Activated T-cell treated with anti-CD3 and anti-CD28 coated beads, Interleukin-2, amount 50 U/mL, for 4 hours (primary cell): ENCODE measurements at places on chromosomes 2 and 18.

GRCh38 chr2:152781175-152781574 lies 62.8 kb downstream of the ARL6IP6 start:
- DNase-seq: no peak

DNA sequence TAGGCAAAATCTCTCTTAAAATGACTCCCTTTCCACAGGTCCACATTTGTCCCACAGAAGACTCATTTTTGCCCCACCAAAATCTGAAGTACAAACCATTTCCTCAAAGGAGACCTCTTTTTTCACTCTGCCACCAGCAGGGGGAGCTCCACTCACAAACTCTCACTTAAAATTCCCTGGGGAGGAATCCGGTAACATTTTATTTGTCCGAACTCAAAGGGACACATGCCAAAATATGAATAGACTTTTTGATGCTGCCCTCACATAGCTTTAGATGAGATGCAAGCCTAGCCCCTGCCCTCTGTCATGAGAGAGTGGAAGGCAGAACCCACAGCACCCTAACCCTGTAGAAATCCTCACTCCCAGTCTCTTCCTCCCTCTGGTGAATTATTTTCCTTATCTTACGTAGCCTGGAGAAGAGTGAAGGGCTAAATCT lies 57.1 kb downstream of the RMDN2 start:
- peak; percentile 54 for DNase-seq

DNA sequence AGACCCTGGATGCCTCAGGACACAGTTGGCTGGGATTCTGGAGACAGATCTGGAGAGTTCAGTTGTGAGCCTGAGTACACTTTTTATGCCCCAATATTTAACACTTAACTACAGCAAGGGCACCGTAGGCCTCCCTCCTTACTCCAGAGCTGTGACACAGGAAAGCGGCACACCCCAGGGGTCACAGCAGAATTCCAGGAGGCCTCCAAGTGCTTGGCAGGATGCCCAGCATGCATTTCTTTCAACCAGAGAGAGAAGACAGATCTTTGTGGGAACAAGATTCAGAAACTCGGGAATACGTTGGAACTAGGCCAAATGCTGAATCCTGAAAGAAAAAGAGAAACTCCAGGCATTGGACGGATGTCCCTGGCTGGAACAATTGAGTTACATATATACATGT lies 199.2 kb upstream of the NT5C1B start:
- no peak for DNase-seq

DNA sequence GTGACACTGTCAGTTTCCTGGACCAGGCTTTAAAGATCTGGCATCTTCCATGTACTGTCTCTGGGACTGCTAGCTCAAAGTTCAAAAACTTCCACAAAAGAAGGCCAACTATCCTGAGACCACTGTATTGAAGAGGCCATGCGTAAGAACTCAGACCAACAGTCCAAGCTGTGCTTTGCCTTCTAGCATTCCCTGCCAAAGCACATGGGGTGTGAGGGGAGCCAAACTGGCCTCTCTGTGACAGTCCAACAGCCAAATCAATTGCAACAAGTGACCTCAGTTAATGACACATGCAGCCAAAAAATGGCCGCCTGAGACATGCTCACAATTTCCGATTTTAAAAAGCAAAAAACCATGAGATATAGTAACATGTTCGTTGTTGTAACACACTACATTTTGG lies 160.3 kb upstream of the CDH19 start:
- no peak for DNase-seq

DNA sequence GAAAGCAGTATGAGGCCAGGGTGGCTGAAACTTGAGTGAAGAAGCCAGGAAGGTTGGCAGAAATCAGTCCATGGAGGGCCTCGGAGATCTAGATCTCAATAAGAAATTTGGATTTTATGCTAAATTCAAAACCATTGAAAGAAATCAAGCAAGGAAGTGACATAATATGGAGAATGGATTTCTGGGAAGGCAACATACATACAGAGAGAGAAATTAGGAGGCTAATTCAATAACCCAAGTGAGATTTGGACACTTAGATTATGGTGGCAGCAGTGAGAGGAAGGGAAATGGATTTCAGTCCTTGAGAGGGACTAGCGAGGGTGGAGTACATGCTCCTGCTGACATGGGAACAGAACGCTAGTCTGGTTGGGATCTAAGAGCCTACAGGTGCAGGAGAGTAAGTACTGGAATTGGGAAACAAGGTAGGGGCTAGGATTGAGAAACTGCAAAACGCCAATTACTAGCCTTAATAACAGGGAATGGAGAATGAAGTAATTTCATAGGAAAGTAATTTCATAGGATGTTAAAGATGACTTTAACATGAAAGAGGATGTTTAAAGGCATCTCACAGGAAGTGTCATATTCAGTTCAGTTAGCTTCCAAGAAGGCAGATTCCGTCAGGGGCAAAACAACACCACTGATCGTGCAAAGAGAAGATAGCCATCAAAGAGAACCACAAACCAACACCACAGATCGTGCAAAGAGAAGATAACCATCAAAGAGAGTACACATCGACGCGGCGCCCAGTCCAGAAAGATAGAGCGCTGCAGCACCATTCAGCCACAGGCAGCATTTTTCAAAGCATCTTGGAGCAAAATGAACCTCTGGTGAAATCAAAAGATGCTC lies 27.2 kb downstream of the CDKL4 start:
- DNase-seq: peak; percentile 35

GRCh38 chr2:201858281-201859184 lies 52.2 kb downstream of the CDK15 start:
- DNase-seq: no peak

DNA sequence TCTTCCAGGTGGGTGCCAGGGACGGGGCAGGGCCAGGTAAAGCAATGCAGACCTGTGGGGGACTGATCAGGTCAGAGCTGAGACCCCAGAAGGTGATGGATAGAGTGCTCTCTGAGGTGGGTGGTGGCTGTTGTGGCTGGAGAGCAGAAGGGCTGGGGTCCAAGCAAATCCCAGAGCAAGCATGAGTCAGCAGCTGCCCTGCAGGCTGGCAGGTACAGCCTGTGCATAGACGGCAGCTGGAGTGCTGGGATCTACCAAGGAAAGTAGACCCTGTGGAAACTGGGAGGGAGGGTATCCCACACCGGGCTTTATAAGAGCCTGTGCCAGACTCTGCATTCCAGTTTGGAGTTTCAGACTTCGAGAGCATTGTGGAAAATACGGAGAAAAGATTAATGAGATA lies 663 bp downstream of the TRIM54 start:
- no peak for DNase-seq

GRCh38 chr2:156470975-156471583 lies 34.9 kb downstream of the GPD2 start:
- DNase-seq: no peak

- DNase-seq: no peak
These were observed 11.1 kb upstream of the MYL12A start for GRCh38 chr18:3236470-3236869.

DNA sequence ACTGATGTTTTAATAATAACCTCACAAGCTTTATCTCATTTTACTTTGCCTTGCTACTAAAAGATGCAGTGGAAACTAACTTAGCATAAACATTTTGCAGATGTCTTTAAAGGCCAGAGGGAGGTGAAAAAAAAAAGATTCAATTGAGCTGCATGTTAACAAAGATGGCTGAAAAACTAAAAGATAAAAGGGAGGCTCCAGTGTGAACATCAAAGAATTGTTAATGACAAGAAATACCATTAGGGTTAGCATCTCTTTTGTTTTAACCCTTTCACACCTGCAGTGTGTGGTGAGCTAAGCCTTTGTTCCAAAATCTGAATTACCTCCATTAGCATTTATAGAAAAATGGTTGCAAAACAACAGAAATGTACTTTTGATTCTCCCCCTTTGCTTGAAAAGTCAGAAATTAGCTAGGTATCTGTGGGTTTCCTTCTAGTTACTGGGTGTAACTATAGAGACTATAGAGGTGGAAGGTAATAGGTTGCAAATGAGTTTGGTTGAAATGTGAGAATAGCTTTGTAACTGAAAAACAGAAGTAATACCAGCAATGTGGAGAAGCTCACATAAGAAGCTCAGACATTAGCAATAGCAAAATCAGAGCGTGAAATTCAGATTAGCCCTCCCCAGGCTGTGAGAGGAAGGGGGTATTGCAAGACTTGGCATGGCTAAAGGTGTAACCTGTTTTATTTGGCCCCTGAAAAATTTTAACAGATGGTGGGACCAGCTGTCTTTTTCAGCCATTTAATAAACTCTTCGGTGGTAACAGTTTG lies 34.8 kb upstream of the SP5 start:
- no peak for DNase-seq

- DNase-seq: no peak
These were observed 111.3 kb downstream of the EML6 start for GRCh38 chr2:54834721-54835120.

GRCh38 chr2:138244501-138244925 lies 257.1 kb upstream of the SPOPL start:
- no peak for DNase-seq

DNA sequence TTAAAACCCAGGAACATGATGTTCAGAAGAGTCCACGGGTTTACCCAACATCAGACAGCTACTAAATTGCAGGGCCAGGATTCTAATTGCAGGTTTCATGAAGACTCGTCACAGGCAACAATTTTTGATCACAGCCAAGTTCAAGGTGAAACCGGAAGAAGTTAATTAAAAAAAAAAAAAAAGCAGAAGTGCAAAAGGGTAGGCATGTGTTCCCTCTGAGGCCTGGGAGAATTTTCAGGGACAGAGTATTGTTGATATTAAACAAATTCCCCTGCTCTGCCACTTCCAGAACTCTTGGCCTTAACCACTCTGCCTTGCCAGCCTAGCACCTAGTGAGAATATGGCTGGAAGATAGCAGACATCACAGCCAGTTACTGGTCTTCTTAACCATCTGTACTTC lies 99.4 kb upstream of the TRIB2 start:
- DNase-seq: no peak

DNA sequence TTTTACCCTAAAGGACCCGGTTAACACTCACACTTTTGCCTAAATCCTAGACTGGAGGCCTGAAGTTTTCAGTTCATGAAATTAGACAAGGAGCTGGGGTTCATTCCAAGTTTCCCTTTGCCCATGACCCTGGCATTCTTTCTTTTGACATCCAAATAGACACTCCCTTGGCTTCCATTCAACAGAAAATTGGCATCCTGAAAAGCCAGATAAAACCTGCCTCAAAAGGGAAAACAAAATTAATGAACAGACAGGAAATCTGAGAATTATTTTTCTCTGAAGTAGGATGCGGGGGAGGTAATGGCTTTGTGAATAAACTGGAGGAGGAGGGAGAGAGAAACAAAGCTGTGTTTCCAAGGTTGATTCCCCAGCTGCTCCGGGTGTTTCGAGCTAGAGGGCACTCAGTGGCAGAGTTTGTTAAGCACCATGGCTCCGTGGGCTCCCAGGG lies 41.0 kb downstream of the SPP2 start:
- DNase-seq: no peak

DNA sequence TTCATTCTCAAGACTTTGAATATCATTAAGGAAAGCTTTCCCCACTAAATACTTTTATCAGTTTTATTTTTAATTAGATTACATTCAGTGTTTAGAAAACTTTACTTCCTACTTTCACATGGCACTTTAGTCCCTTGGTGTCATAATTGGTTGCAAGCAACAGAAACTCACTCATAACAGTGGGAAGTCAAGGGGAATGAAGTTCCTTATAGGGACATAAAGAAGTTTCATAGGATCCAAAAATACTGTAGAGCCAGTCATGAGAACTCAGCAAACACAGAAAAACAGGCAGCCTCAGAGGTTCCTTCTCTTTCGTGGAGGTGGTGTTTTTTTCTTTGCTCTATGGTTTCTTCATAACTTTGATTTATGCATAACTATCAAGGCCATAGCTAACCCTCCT lies 809.0 kb downstream of the BCL11A start:
- no peak for DNase-seq

DNA sequence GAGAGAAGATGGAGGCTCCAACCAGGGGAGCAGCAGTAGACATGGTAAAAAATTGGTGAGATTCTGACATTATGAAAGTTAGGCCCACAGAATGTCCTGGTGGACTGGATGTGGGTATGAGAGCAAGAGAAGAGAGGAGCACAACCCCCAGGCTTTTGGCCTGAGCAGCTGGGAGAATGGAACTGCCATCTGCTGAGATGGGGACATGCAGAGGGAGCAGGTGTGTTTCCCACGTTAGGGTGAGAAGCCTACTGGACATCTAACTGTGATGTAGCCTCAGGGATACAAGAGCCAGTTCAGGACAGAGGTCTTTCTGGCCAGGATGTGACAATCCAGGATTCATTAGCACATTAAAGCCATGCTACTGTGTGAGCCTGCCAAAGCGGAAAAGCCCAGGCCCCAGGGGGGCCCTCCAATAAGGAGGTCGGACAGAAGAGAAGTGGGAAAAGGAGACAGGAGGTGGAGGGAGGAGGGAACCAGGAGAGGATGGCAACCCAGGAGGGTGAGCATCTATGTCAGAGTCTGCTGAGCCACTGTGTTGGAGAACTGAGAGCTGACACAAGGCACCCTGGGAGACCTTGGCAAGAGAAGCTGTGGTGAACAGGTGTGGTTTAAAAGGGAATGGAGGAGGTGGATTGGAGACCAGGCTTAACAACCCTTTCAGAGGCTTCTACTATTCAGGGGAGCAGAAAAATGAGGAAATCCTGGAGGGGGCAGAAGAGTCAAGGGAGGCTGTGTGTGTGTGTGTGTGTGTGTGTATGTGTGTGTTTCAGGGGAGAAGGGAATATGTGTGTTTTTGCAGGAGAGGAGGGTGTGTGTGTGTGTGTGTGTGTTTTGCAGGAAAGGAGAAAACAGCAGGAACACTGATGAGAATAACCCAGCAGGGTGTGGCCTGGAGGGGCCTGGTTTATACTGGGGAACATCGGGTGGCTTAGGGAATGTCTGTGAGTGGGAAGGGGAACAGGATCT lies 10.5 kb downstream of the CYB5A start:
- no peak for DNase-seq

GRCh38 chr2:182173944-182174622 lies 188.4 kb downstream of the PPP1R1C start:
- DNase-seq: no peak

GRCh38 chr18:29002747-29003146 lies 825.8 kb upstream of the CDH2 start:
- no peak for DNase-seq

GRCh38 chr18:47997338-47997780 lies 66.9 kb upstream of the SMAD2 start:
- DNase-seq: peak; percentile 16

- no peak for DNase-seq
These were observed 9.2 kb upstream of the KYNU start for GRCh38 chr2:142868229-142868762.

GRCh38 chr2:71742953-71743601 lies 289.7 kb downstream of the DYSF start:
- no peak for DNase-seq

- no peak for DNase-seq
These were observed 1108.1 kb upstream of the CHAC2 start for GRCh38 chr2:52659546-52659945.

GRCh38 chr2:20596973-20597859 lies 53.7 kb downstream of the HS1BP3 start:
- DNase-seq: no peak

- no peak for DNase-seq
These were observed 26.0 kb upstream of the ANXA4 start for GRCh38 chr2:69715964-69716363.

- no peak for DNase-seq
These were observed 115.9 kb downstream of the DSEL start for GRCh38 chr18:67400502-67401117.
